Keratinocyte (primary cell): ENCODE measurements at places on chromosomes 3 and 15. TPM values are rescaled to one million over a fixed set of nuclear protein-coding genes. Genes with fewer than 3 reads are reported as not detected.

DNA sequence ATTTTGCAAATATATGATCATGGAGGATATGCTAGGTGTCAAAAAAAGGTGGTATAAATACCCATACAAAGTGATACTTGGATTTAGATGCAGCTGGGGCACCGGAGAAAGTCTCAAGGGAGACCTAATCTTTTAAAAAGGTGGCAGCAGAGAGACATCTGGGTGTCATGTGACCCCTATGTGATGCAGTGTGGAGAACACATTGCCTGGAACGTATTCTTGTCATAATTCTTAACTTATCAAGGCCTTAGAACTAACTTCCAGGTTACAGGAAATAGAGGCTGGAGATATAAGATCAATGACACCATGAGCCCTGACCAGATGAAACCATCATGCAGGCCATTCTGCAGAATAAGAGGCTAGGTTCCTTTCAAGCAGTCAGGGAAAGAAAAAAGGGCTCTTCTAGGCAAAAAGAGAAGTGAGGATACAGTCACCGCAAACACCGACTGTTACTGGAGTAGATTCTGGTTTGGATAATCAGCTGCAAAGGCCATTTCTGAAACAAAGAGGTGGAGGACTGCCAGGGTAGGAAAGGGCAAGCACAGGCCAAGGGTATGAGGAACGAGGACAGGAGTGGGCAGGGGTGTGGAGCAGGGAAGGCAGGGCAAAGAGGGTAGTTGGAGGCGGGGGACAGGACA is 100.6 kb downstream of the OXNAD1 start:
- no peak for DNase-seq

DNA sequence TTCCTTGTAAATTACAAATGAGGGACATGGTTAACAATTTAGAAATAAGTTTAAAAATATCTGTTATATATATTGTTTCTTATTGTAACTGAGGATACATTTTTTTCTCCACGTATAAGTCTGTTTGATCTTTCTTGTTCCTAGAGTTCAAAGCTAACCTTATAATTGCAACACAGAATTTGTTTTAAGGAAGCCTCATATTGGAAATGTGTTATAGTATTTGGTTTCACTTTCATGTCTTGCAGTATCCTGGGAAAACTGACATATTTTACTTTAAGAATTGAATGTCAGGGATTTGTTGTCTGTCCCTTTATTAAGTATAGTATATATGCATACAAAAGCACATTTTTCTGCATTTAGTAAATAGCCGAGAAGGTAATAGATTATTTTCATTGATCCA is 23.5 kb upstream of the NIT2 start:
- no peak for DNase-seq

DNA sequence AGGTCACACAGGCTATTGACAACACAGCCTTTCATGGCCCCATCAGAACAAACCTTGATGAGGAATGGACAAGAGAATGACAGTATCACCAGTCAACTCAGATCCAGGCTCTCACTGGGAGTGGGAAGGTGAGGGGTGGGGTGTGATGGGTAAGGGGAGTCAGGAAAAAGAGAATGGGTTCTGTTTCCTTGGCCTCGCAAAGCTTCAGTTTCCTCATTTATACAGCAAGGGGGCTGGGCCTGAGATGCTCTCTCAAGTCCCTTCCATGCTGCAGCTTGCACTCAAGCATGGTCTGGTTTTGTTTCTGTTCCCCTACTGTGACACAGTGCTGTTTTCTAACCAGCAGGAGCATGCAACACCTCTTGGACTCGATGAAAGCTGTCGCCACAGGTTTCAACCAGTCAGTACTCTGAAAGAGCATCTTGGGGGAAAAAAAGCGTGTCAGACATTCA is 65.7 kb upstream of the IL12A start:
- no peak for DNase-seq

DNA sequence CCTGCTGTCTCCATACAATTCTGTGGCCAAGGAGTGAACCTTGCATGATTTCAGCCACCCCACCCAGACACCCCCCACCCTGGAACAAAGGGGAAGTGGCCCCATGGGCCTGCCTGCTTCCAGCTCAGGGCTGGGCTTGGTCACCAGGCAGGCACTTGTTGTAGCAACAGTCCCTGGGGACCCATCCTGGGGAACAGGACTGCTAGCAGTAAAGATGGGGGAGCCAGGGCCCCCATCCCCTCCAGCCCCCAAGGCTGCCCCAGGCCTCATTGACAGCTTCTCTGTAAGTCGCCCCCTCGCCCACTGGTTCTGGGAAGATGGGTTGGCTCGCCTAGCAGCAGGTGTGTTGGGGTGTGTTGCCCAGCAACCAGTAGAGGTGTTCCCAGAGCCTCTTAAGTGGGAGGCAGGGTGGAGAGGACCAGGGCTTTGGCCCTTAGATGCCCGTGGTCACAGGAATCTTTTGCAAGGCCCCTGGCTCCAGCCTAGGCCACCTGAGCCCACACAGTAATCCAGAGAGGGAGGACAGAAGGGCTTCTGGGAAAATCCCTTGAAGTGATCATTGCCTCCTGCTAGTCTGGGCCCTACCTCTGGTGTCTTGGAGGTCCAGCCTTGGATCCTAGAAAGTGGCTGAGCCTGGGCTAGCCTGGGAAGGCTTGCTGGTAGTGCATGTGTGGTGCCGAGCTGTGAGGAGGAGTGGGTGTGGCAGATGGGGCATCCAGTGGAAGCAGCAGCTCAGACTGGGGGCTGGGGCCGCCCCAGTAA is 48.9 kb downstream of the CYP11A1 start:
- no peak for DNase-seq

DNA sequence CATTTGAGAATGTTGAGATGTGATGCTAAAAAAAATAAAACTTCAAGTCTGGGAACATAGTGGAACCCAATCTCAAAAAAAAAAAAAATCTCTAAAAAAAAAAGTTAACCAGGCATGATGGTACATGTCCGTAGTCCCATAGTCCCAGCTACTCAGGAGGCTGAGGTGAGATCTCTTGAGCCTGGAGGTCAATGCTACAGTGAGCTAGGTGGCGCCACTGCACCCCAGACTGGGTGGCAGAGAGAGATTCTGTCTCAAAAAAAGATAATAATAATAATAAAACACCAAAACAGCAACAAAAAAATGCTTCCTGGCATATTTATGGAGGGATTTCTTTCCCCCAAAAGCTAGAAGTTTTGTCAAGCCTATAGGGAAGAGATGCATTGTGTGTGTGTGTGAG is 361.6 kb downstream of the ROBO1 start:
- no peak for DNase-seq

The GORASP1 gene
- 38.4 to 58.8 TPM (median 43.7 TPM) in 3 replicates for polyA plus RNA-seq

DNA sequence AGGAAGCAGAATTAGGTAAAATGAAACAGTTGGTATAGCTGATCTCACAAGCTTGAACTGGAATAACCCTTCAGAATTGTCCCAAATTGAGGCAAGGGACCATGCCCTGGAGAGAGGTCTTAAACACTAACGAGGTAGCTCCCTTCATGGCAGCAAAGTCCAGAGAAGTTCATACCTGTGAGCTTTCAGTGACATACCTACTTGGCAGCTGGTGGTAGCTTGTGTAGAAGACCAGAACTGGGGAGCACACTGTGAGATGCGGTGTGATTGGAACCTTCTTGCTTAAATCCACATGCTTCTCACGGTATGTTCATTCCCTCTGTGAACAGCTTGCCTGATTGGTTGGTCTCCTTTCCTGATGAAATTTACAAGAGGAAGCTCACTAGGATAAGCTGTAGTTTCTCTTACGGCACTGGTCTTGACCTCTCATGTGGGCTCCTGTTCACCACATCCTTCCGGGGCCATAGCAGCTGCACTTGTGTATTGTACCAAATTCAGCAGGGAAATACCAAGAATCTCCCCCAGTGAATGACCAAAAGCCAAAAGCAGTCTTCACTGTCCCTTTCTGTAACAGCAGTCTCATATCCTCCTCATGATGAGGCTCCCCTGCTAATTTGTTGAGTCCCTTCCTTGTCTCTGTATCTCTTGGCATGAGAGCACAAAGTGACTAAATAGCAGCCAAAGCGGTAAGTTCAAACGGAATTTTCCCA is 483.7 kb upstream of the FRG2C start:
- no peak for DNase-seq

DNA sequence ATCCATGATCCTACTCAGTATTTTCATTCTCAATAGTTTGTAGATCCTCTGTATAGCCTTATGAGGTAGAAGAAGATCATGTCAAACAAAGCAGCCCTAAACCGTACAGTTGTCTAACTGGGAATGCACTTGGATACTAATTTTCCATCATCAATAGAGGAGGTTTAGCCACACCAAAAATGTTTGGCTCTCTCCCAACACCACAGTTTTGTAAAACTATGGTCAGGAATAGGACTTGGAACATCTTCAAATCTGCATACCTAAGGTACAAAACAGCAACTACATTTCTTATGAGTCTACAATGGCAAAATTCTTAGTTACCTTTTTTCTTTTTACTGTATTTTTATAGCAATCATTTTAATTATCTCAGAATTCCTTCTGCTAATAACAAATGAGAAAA is 1001.6 kb downstream of the ROBO2 start:
- no peak for DNase-seq

- peak; percentile 96 for DNase-seq
Observed at GRCh38 chr15:62896969-62897486, 145.5 kb upstream of the TPM1 start.

DNA sequence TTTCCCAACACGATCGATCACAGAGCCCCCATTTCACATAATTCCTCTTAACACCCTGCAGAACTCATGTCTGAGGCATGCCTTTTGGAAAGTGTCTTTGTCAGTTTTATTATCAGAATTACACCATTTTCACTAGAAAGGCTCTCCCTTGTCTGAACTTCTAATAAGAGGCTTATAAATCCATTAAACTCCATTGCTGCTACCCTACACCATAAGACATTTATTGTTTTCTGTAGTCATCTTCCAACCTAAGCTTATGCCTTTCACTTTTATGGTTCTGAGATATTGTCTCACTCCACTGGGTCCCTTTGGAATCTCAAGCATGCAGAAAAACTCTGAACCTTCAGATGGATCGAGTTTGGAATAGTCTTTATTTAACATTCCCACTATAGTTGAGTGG is 50.2 kb upstream of the TPM1 start:
- DNase-seq = no peak

DNA sequence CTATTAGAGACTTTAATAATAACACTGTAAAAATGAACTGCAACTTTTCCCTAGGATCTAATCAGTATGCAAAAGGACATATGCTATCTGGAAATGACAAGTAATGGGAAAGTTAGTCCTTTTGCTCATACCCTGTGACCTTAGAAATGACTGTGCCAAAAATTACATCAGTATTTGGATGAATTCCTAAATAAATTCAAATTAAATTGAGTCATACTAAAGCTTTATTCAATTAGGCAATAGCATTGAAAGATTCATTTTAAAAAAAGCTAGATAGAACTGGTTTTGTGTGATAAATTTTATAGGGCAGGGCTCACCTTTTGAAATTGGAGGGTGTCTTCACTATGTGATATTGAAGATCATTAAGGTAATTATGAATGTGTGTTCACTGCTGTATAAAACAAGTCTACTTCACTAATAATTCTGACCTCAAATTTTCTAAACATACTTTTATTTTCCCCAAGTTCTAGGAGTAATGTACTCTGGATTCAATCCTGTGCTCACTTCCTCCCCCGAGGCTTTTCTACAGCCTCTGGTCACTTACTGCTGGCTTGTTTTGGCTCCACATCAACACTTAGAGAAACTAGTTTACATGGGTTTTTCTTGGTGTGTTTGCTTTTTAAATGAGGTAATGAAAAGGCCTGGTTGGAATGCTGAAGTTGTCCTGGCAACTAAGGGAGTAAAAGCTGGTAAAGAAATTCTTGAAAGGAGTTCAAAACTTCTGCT is 44.4 kb upstream of the SPTSSB start:
- no peak for DNase-seq

The IL20RB gene
- 192 to 319 TPM (median 239 TPM) in 3 replicates for polyA plus RNA-seq

GRCh38 chr15:50109076-50109987 is 9.7 kb downstream of the ATP8B4 start:
- no peak for DNase-seq

The PARP15 gene
- 0.25 to 0.33 TPM (median 0.33 TPM) in 3 replicates for polyA plus RNA-seq

GRCh38 chr3:169085827-169086226 is 577.7 kb downstream of the MECOM start:
- peak; percentile 42 for DNase-seq

The CSTA gene
- 649 to 1,138 TPM (median 1,068 TPM) in 3 replicates for polyA plus RNA-seq

The ZNF80 gene
- not detected in 3 replicates for polyA plus RNA-seq

The EPHB3 gene
- 2.2 to 6.7 TPM (median 3.7 TPM) in 3 replicates for polyA plus RNA-seq

The KLHL6 gene
- 0.10 to 0.30 TPM (median 0.12 TPM) in 3 replicates for polyA plus RNA-seq

The SLC12A1 gene
- not detected in 3 replicates for polyA plus RNA-seq

DNA sequence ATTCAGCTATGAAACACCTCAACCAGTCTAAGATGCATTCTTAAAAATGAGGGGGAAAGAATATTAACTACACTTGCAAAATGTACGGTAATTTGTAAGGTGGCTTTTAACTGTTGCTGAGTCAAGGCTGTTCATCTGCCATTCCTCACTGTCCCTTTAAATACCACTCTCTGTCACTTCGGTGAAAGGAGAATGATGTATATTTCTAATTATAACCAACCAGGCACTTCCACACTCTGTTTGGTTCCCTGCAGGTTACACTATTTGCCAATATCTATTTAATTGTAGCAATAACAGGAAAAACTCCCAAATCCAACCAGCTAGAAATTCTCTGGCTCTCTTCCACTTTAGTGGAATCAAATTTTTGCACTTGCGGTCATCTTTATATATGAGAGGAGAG is 70.5 kb upstream of the SLCO3A1 start:
- DNase-seq = no peak

GRCh38 chr15:26394801-26395200 is 378.1 kb downstream of the GABRB3 start:
- no peak for DNase-seq

GRCh38 chr15:75229191-75230015 is 27.7 kb downstream of the C15orf39 start:
- DNase-seq = no peak

DNA sequence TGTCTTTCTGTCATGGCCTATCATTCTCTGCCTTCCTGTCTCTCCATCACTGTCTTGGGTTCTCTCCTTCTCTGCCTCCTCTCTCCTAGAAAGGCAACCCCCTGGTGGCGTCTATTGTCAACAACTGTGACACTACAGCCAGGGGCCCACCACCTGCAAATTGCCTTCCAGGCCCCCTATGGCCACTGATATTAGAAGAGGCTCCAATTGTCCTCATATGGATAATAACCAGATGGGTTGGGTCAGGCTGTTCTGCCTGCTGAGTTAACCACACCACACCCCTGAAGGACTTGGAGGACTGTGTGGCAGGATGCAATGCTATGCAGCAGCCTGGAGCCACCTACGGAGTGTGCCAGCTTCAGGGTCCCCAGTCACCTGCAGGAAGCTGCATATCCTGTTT is 665.0 kb downstream of the NTRK3 start:
- DNase-seq = no peak

The MINAR1 gene
- polyA plus RNA-seq = 0.07 to 0.13 TPM (median 0.10 TPM) in 3 replicates

DNA sequence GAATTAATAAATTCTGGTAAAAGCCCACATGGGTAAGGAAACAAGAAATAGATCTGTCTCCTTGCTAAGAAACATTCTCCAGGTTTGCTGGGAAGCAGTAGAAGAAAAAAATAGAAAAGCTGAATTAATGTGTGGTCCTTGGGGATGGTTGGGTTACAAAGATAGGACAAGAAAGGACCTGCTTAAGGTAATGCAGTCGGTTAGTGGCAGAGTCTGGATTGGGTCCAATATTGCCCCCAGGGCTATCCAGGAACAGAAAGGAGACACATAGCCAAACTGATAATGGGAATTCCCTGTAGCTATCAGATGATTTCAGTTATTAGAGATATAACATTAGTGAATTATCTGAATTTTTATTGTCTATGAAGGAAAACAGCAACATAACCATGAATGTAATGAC is 584.3 kb downstream of the ROBO1 start:
- no peak for DNase-seq
